COLO829 (cell line): ENCODE measurements at places on chromosomes 11 and 22.

- peak; percentile 87 for DNase-seq
Observed at GRCh38 chr22:35627267-35628041, 10.3 kb upstream of the MB start.

DNA sequence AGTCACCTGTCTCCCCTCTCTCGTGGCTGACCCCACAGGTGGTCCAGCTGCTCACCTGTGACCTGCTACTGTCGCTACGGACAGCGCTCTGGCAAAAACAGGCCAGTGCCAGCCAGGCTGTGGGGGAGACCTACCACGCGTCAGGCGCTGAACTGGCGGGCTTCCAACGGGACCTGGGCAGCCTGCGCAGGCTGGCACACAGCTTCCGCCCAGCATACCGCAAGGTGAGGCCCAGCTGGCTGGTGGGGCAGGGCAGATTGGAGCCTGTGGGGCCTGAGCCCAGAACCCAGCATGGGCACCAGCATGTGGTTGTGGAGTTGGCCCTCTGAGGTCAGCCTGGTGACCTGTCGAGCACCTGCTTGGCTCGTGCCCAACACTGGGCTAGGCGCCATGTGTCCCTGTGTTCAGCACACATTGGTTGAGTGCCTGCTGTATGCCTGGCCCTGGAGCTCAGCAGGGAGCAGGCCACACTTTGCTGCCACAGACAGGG, 11.9 kb downstream of the SHISA8 start:
- no peak for DNase-seq

DNA sequence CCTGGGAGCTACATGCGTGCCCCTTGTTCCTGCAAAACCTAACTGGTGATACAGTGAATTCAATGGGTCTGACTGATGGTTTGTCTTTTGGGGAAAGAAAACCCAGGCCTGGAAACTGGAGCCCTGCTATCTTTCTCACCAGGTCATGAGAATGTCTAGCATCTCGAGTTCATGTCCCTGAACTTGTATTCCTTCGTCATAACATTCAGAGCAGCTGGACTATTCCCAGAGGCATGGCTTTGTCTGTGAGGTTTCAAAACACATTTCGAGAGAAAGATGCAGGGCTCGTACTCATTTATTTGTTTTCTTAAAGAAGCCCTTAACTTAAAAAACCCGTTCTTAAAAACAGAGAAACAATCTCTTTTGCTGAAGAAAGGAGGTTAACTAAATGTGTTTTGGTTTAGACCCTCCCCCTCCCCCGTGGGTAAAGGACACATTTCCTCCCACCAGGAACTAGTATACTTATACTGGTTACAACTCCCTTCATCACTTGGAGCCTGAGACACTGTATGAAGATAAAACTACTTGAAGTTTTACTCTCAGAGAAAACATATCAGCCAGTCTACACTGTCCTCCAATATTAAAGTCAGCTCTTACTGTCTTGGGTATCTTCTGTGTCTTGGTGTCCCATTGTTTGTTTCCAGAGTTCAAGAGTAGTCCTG, 43.2 kb downstream of the ME3 start:
- no peak for DNase-seq

- DNase-seq = no peak
Observed at GRCh38 chr11:693415-693831, 1.6 kb downstream of the DEAF1 start.

GRCh38 chr11:45647786-45648185, 17.6 kb downstream of the CHST1 start:
- DNase-seq = no peak

DNA sequence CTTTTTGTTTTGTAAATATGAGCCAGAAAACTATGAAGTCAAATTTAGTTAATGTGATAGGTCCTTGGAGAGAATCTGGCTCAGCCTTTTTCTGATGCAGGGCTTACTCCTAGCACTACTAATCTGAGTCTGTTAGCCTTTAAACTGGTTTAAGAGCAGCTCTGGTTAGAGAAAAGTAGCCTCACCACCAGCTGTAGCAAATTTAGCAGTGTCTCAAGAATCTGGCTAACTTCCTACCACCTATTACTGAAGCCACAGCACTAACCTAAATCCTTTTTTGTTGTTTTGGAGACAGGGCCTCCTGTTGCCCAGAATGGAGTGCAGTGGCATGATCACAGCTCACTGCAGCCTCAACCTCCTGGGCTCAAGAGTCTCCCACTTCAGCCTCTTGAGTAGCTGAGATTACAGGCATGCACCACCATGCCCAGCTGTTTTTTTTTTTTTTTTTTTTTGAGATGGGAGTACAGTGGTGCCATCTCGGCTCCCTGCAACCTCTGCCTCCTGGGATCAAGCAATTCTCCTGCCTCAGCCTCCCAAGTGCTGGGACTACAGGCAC, 13.9 kb downstream of the RBM4B start:
- no peak for DNase-seq

- DNase-seq = no peak
Observed at GRCh38 chr11:2883640-2883978, 2.0 kb downstream of the CDKN1C start.

DNA sequence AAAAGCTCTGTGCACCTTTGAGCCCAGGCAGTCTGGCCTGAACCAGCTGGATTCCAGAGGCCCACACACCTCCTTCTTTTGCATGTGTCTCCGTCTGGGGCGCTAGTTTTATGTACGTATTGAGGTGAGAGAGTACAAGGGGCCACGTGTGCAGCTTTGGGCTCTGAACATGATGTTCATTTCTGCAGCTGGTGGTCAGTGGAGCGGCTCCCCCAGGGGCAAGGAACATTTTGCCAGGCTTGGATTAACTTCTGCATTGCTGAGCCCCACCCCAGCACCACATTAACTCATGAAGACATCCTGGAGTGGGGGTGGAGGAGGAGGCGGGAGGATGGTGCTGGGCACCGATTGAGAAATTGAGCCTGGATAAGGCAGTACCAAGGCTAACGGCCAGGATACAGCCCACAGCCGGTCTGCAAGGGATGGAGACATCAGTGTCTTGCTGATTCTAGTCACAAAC, 13.8 kb downstream of the USP2 start:
- no peak for DNase-seq

- no peak for DNase-seq
Observed at GRCh38 chr22:50091092-50091768, 1.4 kb downstream of the MOV10L1 start.

GRCh38 chr11:65528819-65529350, 4.0 kb downstream of the SCYL1 start:
- no peak for DNase-seq
